SHP77 treated with DMSO at 0.1 percent for 48 hours (cell line): ENCODE measurements at places on chromosomes 2 and 18.

GRCh38 chr2:169729274-169729605 lies 4.4 kb upstream of the KLHL23 start:
- no peak for DNase-seq

DNA sequence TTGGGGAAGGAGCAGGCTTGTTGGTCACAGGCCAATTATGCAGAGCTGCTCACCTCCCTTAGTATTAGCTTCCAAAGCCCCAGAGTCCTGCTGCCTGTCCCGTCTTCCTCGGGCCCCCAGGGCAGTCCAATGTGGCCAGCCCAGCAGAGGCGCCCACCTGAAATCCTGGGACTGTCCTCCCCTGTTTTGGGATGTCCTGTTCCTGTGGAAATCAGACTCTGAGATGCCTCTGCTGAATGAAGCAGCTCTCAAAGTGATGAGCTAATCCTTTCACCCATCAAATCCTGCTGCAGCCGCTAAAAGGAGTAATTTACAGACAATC lies 105.3 kb downstream of the CABLES1 start:
- no peak for DNase-seq

GRCh38 chr18:59870623-59871130 lies 29.1 kb upstream of the PMAIP1 start:
- DNase-seq: no peak

DNA sequence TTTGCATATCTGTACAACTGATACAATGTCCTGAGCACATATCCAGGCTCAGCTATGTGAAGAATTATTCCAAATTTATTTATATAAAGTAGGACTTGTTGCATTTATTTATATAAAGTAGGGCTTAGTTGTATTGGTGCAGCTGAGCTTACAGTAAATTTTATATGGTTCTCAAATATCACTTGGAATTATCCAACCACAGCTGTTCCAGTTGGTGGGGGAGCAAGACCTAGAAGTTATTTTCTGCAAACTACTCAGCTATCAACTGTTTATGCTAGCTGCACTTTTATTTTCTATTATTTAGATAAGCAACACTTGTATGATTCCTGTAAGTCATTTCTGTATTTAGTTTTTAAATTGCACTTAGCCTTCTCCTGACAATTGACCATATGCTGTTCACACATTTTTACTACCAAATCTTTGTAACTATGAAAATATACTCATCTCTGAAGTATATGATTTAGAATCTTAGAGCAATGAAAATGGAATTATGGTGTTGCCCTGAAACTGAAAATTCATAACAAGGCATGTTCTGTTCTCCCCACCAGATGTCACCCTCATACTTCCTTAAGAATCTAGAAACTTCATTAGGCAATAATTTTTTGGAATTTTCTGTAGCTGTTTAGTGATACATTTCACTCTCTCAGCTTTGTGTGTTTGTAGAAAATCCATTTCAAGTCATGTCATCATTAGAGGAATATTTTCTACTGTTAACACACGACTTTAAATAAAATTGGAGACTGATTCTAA lies 157.0 kb upstream of the CBLN2 start:
- DNase-seq: peak; percentile 11

GRCh38 chr2:100222844-100223243 lies 80.5 kb upstream of the AFF3 start:
- no peak for DNase-seq

DNA sequence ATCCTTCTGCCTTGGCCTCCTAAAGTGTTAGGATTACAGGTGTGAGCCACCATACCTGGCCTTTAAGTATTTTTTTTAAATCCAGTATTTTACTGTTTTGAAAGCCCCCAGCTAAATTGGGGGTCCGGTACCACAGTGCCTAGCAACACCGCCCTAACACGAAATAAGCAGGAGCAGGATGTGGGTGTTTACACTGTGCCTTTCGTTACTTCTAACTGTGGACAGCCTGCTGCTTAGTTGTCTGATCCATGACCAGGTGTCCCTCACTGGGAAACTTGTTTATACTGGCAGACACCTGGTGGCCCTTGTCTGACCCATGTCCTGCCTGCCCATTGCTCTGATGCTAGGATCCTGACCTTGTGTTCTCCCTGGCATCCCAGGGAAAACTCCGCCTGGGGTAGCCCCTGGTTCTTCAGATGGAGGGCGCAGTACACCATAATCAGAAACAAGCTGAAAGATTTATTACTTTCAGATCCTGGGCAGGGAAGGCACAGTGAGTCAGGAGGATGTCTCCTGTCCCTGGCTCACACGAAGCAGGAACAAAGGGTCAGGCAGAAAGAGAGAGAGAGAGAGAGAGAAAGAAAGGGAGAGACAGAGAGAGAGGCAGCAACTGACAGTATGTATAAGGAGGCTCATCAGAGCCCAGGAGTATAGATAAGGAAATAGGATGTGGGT lies 55.7 kb downstream of the NCAPH start:
- peak; percentile 35 for DNase-seq

DNA sequence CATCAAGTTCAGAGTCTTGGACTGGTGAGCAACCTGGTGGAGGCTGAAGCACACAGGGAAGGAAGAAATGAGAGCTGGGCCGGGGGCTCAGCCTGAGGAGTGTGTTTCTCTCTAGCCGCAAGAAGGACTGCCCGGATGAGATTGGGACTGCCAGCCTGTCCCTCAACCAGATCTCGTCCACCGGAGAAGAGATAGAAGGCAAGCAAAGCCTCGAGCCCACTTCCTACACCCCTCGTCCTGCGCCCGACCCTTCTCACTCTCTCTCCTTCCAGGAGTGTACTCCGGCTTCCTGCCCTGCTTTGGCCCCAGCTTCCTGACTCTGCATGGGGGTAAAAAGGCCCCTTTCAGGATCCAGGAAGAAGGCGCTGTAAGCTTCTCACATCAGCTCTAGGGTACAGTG lies 26.2 kb downstream of the FER1L5 start:
- no peak for DNase-seq

DNA sequence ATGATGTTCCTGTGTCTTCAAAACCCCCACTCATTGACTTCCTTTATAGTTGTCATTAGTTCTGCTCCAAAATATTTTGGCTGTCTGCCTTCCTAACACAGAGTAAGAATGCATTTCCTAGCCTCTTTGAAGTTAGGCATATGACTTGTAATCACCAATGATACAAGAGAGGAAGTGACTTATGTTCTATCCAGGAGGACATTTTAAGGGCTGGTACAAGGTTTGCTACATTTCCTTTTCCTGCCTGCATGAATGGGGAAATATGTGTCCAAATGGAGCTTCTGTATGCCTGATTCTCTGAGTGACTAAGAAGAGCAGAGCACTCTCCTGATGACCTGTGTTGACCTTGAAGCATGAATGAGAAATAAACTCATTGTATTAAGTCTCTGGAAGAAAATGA lies 115.1 kb downstream of the PLCL1 start:
- no peak for DNase-seq

DNA sequence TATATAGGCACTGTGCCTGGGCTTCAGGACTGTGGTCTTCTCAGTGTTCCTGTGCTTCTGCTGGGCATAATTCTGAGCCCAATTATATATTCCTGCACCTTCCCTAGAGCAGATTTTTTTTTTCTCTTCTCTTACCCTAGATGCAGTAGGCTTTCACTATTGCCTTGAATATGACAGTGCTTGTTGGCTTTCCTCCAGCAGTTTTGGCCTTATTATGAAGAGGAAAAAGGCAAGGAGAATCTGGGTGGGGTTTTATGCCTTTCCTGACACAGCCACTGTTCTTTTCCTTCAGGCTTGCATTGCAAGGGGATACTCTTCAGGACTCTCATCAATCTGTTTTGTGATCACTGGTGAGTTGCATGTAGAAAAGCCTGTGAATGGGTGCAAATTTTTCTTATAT lies 221.9 kb upstream of the CELF4 start:
- no peak for DNase-seq

DNA sequence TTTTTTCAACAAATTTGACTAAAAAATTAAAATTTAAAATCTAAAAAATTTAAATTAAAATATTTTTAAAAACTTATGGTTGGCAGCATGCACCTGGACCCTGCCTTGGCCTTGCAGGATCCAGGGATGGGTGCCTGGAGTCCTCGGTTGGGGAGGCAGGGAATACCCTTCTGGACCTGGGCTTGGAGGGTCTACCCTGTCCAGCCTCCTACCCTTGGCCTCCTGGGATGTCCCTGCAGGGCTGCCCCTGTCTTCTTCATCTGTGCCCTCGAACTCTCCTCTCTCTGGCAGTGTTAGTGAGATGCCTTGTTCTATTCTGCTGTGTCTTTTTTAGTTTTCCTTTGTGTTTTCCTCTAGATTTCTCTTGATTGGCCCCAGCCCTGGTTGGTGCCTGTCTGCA lies 68.9 kb upstream of the HAAO start:
- DNase-seq: no peak

DNA sequence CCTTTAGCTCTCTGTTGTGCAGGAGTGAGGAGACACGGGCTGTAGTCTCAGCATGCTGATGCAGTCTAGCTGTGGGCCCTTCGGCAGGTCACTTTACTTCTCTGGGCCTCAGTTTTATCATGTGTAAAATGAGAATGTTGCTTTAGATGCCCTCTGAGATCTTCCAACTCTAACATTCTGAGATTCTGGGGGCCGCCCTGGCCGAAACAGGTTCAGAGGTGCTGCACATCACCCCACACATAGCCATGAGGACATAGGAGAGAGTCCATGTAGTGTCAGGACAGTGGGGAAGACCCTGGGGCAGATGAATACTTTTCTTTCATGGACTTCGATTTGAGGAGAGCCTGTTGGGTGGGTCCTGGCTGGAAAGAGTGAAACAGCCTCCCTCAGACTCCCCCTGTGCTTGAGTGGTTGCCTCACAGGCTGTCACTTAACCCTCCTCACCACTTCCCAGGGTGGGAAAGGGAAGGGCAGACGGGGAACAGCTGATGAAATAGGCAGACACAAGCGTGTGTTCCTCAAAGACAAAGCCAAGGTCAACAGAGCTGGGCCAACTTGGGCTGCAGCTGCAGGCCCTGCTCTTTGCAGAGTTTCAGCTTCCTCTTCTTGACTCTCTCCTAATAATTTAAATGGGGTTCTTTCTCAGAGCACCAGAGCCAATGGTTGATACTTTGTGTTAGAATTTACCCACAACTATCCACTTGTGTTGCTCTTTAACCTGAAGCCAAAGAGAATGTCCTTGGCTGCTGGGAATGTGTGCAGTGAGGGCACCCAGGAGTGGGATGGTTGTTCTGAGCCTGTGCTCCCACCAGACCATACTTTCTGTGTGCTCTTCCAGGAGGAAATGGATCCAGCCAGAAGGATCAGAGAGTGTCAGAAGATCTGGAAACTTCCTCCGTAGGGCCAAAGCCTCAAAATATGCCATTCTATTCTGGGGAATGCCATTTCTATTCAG lies 14.7 kb upstream of the MRPL33 start:
- no peak for DNase-seq

DNA sequence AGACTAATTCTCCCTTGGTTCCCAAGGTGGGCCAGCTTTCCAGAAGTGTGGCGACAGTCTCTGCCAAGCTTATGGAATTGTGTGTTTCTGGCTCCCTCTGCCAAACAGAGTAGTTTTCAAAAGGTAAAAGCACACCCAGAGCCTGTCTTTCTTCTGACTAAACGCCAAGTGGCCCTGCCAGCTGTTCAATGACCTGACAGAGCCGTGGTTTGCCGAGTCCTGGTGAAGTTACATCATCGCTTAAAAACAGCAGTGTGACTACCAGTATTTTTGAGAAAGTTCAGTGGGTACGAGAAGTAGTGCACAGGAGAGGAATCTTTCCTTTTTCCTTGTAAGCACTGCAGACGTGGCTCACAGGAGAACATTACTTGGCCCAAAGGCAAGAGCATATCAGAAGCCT lies 1.9 kb downstream of the PER2 start:
- DNase-seq: no peak

DNA sequence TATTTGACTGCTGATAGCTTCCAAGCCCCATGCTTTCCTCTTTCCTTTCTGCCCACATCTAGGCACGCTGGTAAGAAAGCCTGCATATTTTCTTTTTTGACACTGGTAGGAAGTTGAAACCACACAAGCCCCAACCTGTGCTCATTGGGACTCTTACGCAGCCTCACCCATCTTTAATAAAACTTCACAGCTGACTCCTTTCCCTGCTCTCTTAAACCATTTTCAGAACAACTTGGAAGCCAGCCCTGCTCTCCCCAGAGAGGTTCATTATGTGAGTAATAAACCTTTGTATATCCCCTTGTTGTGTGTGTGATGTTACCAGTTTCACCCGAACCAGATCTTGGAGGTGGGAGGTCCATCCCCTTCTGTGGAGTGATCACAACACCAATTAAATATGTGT lies 268.4 kb downstream of the GPD2 start:
- no peak for DNase-seq

- peak; percentile 80 for DNase-seq
Measured at GRCh38 chr2:96895746-96896651, 26.1 kb upstream of the SEMA4C start.

DNA sequence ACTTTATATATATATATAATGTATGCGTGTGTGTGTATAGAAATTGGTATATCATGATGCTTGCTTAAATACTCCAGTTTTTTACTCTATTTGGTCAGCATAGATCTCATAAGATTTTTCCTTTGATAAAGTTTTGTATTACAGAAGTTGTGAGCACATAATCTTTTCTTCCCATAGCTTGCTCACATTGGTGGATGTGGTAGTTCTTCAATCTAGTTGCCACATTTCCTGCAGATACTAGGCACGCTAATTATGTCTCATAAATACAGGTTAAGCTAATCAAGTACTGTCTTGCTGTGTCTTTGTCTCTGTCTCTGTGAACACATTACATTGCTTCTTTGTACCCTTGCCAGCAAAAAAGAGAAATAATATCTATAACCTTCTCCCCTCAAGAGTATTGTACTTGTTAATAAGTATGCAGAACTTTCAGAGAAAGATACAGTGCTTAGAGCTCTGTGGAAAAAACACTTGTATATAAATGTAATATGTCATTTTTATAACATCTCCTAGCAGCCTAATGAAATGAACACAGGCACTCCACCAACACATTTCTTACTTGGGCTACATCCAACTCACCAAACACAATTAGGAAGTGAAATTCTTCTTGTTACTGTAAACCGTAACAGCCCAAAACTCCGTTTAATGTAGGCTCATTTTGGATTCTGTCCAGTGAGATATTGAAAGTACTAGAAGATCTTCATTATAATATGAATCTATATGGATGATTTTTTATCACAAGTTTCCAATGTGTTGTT lies 306.7 kb upstream of the SLC8A1 start:
- no peak for DNase-seq

- no peak for DNase-seq
Measured at GRCh38 chr2:191522478-191523120, 155.3 kb upstream of the NABP1 start.

DNA sequence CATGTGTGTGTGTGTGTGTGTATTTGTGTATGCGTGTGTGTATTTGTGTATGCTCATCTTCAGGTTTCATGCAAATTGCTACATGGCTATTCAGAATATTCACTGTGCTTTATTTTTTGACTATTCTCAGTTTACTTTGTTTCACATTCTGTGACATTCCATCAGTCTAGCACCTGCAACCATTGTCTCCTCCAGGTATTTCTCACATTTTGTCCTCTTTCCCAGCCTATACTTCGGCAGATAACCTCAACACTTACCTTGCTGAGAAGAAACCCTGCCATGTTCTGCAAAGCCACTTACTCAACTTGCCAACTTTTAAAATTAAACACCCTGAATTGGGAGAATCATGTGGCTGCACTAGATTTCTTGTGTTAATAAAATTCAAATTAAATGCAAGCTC lies 135.4 kb upstream of the REG3A start:
- no peak for DNase-seq

GRCh38 chr2:61530749-61531148 lies 7.4 kb downstream of the XPO1 start:
- no peak for DNase-seq
